Effector memory CD4-positive, alpha-beta T cell (primary cell): ENCODE measurements at places on chromosomes 1 and 21.

GRCh38 chr1:233554037-233554436 is 59.9 kb upstream of the KCNK1 start:
- DNase-seq, result no peak

DNA sequence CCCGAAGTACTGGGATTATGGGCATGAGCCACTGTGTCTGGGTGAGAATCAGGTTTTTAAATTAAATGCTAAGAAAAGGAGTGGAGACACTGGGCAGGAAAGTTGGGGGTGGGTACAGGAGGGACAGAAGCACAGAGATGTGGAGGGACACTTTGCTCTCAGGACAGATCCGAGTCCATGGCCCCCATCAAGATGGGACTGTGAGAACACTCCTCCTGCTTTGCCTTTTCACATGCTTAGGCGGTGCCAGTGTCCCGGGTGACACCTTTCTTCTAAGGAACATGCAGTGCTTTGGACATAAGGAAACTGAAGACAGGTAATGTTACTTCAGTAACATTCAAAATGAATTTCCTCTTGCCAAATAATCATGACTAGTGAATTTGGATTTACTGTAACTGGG is 16.7 kb downstream of the SLC25A33 start:
- DNase-seq, result no peak

GRCh38 chr21:35868869-35869223 is 191.5 kb downstream of the SETD4 start:
- DNase-seq, result no peak

- DNase-seq, result no peak
Observed at GRCh38 chr1:71224741-71225377, 144.0 kb upstream of the ZRANB2 start.

DNA sequence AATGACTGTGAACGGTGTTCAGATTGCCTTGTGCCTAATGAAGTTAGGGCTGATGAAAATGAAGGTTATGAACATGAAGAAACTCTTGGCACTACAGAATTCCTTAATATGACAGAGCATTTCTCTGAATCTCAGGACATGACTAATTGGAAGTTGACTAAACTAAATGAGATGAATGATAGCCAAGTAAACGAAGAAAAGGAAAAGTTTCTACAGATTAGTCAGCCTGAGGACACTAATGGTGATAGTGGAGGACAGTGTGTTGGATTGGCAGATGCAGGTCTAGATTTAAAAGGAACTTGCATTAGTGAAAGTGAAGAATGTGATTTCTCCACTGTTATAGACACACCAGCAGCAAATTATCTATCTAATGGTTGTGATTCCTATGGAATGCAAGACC is 96.6 kb downstream of the ZFYVE9 start:
- no peak for DNase-seq
